Fibroblast of villous mesenchyme (primary cell): ENCODE measurements at places on chromosomes 12 and 14.
A peak's percentile ranks its signal among the peaks of the same experiment; 100 is the strongest.

- DNase-seq, result no peak
These were observed 116.0 kb downstream of the METTL25 start for GRCh38 chr12:82474181-82474797.

- DNase-seq, result no peak
These were observed 42.1 kb upstream of the GPR132 start for GRCh38 chr14:105107351-105107750.

DNA sequence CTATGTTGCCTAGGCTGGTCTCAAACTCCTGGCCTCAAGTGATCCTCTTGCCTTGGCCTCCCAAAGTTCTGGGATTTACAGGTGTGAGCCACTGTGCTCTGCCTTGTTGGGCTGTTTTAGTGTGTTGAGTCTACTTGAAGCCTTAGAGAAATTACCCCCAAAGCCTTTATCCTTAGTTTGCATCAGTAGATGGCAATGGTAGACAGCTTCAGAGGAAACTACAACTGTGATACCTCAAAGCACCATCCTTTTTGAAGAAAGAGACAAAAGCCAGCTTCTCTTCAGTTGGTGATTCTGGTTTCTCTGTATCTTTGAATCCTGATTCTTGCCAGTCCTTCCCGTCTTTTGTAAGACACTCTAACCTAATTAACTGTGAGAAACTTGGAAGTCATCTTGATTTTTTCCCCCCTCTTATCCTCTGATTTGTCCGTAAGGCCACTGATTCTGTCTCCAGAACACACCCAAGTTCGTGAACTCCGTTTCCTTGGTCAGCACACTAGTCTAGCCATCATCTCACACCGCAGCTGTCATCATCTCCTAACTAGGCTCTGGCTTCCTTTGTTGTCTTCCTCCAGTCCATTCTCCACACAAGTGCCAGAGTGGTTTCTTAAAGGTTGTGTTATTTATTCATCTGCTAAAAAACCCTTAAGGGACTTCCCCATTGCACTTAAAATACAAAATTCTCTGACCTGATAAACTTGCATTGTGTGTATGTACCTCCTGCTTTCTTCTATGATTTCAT, 20.2 kb downstream of the ATP2A2 start:
- no peak for DNase-seq

DNA sequence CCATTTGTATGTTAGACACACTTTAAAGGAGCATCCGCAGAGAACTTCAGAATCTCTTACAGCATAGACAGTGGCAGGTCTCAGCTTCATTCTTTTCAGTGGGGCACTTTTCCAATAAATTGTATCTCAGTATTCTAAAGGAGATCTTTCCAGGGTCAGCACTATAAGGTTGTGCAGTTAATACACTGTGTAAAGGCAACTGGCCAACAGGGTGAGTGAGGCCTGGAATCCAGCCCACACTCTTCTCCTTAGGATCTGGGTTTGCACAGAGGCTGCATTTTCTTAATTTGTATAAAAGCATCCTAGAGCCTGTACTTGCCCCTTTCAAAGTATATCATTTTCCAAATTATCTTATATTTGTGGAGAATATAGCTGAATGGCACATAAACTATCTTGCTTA, 94.2 kb downstream of the MYF5 start:
- DNase-seq, result no peak

DNA sequence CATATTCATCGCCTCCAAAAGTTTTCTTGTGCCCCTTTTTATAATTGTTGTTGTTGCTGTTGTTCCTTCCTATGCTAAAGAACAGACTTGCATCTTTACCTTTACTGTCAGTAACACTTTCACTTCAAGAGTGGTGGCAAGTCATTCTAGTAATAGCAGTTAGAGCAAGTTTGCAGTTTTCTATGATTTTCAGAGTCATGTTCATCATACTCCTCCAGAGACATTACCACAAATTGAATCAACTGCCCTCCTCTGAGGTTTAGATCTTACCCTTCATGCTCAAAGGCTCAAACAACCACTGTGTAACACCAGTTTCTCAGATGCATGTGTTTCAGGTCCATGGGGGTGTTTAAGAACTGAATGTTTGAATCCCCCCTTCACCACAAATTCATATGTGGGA, 763.4 kb downstream of the LRFN5 start:
- DNase-seq, result no peak

GRCh38 chr14:20782280-20782890, 1.3 kb downstream of the RNASE6 start:
- DNase-seq, result no peak

- DNase-seq, result no peak
These were observed 224.4 kb downstream of the NUBPL start for GRCh38 chr14:31785574-31785973.

DNA sequence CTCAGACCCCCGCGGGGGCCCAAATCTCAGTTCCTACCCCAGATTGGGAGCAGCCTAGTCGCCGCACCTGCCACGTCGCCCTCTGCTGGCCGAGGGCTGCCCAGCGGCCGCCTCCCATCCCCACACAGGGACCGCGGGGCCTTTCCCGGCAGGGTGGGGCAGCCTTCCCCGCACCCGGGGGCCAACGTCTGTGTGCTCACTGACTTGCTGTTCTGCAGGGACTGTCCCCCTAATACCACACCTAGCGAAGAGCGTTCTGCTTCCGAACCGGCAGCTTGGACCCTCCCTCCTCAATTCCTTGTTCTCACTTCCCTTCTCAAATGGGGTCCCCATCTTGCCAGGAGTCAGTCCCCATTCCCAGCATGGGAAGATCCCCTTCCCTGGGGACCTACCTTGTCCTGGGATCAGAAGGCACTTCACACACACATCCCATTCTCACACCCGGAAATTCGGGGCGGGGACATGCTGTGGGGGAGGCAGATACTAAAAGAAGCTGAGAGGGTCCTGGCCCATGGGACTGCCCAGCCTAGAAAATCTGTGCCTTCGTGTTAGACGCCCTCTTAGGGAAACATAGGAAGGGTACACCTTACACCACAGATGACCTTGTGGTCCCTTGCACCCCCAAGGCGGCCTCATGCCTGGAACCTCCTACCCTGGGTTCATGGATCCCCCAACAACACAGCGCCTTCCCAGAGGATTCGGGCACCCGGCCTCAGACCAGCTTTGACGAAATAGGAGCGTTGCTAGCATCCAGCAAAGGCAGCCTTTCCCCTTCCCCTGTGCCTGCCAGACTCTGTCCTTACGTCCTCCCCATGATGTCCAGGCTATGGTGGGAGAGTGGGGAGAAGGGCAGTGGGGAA, 16.4 kb downstream of the ACVRL1 start:
- no peak for DNase-seq

GRCh38 chr12:66453844-66454243, 151.6 kb downstream of the HELB start:
- DNase-seq, result no peak

DNA sequence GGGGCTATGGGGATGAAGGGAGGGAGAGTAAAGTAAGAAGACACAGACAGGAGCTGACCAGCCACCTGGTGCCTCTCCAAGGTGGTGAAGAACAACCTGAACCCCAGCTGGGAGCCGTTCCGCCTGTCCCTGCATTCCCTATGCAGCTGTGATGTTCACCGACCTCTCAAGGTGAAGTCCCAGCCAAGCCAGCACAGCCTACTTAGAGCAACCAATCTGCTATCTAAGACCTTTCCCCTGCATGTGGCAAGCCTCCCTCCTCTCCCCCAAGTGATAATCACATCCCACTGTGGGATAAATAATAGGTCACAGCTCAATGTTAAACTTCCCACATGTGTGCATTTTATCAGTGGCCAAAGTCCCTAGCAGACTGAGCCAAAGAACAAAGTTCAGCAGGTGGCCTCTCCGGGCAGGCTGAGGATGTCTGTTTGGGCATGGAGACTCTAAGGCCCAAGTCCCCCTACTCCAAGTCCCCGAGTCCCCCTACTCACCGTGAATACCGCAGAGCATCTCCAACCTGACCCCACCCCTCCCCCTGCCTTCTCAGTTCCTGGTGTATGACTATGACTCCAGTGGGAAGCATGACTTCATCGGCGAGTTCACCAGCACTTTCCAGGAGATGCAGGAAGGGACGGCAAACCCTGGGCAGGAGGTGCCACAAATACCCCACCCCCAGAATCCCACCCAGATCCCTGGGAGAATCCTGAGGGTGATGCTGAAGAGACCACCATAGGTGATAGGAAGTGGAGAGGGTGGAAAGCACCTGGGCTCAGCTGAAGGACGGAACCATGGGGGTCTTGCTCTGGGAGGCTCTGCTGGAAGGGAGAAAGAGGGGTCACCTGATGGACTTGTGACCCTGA, 3.5 kb downstream of the CPNE6 start:
- DNase-seq, result no peak

DNA sequence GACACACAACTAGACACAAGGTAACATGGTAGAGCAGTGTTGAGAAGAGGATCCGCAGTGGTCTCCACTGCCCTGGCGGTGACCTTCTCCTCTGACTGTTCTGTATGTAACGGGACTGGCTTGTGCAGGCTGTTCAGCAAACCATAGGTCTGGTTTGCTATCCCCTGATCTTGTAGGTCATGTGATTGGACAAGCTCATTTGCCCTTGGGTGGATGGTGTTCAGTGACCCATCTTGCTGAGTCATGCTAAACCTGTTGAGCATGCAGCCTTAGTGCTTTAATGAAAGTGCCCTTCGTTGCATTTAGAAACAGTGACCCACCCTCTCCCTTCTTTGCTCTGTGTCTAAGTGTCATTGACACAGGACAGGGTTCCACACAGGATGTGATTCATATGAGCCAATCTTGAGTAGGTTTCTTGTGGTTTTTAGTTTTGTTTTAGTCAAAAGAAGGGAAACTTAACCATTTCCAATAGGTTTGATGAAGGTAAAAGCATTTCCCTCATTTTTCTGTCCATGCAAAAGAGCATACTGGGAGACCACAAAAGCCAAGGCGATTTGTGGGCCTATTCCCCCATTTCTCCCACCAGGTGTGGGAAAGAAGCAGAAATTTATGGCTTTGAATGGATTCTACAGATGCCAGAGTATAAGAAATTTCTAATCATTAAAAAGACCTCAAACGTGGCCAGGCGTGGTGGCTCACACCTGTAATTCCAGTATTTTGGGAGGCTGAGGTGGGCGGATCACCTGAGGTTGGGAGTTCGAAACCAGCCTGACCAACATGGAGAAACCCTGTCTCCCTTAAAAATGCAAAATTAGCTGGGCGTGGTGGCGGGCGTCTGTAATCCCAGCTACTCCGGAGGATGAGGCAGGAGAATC, 32.6 kb upstream of the HIF1A start:
- peak; percentile 76 for DNase-seq

GRCh38 chr12:83700838-83701237, 1014.1 kb downstream of the TMTC2 start:
- DNase-seq, result no peak

GRCh38 chr12:124229520-124229919, 65.4 kb upstream of the RFLNA start:
- peak; percentile 59 for DNase-seq

DNA sequence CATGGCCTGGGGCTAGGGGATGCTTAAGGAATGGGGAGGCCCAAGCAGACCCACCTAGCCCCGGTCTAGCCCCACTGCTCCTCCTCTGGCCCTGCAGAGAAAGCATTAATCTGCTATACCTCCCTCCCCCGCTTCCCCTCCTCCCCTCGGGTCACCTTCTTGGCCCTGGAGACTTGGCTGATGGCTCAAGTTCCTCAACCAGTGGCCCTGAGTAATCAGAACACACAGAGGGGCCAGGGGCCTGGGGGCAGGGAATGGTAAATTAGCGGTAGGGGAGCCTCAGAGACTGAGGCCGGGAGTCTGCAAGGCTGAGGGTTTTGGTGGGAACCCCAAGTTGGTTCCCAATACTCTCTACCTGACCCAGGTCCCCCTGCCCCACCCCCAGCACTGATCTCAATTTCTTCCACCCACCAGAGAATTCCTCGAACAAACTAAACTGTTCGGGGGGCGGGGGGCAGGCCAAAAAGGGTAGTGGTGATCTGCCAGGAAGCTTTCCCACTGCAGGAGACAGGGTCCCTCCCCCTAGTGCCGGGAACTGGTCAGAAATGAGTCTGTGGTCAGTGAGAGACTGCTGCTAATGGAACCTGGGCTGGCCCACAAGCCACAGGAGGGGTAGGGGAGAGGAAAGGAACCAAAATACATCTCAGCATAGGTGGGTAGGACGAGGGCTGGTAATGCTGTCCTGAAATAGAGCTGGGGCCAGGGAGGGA, 12.8 kb upstream of the SMARCD1 start:
- no peak for DNase-seq

DNA sequence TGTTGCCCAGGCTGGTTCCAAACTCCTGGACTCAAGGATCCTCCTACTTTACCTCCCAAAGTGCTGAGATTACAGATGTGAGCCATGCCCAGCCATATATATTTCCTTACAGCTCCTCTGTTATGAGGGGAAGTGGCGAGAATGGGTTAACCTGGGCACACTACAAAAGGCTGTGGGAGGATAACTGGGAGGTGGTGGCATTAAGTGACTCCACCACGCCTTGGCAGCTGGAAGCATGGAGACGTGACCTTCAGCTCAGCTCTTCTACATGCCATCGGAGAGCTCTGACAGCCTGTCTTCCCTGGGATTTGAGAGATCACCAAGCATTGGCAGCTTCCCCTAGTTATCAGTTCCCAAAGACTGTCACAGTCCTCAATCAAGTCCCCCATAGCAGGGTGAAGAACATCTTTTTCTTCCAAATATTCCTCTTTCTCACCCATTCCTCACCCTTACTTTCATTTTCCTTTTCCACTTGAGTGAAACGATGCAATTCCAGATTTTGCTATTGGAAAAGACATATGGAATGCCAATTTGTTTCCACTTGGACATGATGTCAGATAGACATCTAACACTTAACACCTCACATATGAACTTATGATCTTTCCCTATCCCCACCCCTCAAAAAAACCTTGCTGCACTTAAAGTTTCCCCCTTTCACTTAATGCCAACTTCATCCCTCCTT, 48.5 kb downstream of the PHLDA1 start:
- DNase-seq, result no peak

DNA sequence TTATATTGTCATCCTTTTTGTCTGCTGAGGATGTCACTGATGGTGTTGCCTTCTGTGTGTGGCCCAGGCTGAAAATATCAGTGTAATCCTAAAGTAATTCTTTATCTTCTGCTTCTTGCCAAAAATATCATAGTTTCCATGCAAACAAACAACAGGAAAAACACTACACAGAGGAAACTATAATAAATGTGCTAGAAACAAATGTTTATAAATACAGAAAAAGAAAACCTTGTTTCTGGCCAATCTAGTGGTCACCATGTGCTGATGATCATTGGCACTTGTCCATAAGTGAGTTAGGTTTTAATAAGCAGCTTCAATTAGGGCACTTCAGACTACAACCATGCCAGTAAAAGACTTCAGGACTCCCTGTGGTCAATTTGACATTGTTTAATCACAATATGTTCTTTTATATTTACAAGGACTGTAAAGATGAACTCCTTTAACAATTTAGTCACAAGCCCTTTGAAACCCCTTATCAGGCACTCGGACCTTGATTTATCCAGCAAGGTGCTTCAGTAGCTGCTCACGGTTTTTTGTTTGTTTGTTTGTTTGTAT, 124.8 kb downstream of the TMTC3 start:
- peak; percentile 54 for DNase-seq
